AG09309 (cell line): ENCODE measurements at places on chromosomes 11 and 22.

- DNase-seq: no peak
These were observed 7.2 kb downstream of the CRELD2 start for GRCh38 chr22:49925525-49926128.

DNA sequence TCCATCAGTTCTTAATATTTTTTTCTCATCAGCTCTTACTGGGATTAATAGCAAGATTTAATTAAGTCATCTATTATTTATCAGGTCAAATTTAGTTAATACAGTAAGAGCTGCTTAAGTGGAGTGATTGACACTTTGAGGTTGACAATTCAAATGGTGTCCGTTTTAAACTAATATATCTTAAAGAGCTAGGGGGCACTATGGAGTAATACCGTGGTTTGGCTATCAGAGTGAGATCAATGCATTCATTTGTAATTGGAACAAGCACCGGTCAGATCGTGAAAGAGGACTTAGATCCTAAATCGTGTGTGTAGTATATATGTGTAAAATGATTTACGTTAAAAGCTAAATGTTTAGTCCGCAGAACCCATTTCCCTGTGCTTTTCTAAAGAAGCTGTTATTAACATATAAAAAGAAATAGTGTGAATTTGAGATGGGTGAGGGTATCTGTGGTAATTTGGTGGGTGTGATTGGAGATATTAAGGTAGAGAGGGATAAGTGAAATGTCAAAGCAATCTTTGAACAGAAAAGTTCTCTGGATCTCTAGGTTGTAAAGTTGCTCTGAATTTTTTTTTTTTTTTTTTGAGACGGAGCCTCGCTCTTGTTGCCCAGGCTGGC, 2.3 kb downstream of the SIK2 start:
- no peak for DNase-seq

DNA sequence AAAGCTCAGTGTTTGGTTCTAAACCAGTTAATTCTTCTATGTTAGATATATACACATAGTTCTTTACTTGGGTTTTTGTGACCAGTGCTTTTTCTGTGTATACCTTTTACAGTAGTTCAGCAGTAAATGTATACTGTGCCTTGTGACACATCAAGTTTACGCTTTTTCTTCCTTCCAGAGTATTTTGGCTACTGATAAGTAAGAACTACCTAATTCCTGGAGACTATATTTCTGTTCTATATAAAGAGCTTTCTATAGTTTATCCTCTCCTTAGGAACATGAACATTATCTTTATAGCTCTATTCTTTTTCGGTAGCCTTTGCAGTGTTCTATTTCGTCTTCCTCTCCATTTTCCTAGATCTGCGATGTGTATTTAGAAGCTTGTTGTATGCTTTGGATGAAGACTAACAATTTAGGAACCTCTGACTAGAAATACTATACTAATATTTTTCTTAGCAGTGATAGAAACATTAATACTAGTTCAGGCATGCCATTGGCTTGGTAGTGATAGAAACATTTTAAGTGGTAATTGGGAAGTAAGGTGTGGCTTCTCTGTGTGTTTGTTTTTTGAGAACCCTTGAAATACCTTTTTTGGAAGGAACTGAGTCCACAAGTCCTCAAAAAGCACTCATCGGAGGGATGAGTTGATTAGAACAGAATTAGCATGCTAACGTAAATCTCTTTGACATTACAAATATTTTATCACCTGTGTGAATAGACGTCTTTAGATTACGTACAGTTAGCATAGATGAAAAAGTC, 74.6 kb downstream of the ARHGEF12 start:
- no peak for DNase-seq

- no peak for DNase-seq
These were observed 14.4 kb downstream of the C22orf42 start for GRCh38 chr22:32144496-32145274.

GRCh38 chr11:46918083-46918787, at the start of gene LRP4:
Gene LRP4, minus strand, starts transcription at chr11:46918550. Its CDS starts 171 bp downstream, at chr11:46918379.
- no peak for DNase-seq

DNA sequence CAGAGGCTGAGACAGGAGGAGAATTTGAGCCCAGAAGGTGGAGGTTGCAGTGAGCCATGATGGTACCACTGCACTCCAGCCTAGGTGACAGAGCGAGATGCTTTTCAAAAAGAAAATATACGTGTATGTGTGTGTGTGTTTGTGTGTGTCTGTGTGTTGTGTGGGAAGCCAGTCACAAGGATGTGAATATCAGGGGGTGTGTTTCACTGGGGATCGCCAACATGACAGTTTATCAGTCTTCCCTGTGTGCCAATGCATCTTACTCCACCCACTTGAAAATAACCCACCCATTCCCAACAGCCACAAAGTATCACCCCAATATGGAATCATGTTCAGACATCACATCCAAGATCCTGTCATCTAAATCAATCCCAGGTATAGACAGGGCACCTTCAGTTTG, 10.4 kb upstream of the APOBEC3B start:
- no peak for DNase-seq

DNA sequence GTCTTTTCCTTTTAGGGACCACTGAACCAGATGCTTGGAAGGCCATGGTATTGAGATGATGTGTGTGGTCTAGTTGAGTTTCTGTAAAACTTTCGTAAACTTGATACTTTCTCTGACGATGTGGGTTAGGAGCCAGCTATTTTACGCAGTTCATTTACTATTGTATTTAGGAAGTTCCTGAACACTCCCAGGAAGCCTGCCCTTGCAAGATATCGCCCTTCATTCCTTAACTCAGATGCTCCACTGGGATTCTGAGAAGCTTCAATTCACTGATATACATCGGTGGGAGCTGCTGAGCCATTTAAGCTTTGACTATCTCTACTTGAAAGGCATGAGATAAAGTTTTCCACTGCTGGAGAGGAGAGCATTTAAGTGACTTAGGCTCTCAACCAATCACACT, 121.3 kb downstream of the CSNK2A3 start:
- no peak for DNase-seq

DNA sequence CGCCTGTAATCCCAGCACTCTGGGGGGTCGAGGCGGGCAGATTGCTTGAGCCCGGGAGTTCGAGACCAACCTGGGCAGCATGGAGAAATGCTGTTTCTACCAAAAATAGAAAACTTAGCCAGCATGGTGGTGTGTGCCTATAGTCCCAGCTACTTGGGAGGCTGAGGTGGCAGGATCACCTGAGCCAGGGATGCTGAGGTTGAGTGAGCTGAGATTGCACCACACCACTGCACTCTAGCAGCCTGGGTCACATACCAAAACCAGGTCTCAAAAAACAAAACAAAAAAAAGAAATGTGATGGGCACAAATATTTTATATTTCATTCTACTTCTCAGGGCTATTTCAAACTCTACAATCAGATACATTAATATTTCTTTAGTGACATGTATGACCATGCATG, 25.7 kb downstream of the TTC17 start:
- no peak for DNase-seq

DNA sequence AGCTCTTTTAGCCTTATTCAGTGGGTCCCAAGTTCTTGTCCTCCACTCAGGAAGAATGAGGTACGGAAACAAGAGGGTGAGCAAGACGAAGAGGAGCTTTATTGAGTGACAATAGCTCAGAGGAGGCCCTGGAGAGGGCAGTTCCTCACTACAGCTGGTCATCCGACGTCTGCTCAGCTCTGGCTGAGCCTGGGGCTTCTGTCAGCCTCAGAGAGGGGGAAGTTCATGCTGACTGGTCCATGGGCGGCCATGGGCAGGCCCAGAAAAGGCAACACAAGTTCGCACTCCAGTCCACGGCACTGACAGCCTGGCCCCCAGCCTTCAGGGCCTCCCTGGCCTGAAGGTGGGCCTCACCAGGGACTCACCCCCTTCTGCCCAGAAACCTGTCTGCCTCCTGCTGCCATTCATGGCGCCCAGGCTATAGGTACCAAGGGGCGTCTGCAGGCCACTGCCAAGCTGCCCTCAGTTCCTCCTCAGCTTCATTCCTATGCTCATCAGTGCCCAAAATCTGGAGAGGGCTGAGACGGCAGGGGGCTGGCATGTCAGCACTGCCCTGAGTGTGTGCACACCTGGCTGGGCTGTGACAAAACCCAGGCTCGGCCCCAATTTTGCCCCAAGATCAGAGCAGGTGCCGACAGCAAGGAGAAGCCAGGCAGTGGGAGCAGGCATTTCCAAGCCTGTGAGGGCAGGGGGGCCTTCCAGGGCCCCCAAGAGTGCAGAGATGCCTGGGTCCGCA, 21.7 kb upstream of the KIAA0930 start:
- DNase-seq: no peak

DNA sequence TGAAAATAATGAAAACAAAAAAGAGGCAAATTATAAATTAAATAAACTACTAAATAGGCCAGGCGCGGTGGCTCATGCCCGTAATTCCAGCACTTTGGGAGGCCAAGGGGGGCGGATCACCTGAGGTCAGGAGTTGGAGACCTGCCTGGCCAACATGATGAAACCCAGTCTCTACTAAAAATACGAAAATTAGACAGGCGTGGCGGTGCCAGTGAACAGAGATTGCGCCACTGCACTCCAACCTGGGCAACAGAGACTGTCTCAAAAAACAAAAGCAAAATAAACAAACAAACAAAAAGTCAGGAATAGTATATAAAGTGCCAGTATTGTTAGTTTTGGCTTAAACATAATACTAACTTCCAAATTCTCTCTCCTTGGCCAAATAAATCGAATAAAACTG, 37.6 kb upstream of the CECR2 start:
- DNase-seq: no peak

GRCh38 chr11:6686006-6686405, 2.9 kb upstream of the MRPL17 start:
- DNase-seq: no peak

DNA sequence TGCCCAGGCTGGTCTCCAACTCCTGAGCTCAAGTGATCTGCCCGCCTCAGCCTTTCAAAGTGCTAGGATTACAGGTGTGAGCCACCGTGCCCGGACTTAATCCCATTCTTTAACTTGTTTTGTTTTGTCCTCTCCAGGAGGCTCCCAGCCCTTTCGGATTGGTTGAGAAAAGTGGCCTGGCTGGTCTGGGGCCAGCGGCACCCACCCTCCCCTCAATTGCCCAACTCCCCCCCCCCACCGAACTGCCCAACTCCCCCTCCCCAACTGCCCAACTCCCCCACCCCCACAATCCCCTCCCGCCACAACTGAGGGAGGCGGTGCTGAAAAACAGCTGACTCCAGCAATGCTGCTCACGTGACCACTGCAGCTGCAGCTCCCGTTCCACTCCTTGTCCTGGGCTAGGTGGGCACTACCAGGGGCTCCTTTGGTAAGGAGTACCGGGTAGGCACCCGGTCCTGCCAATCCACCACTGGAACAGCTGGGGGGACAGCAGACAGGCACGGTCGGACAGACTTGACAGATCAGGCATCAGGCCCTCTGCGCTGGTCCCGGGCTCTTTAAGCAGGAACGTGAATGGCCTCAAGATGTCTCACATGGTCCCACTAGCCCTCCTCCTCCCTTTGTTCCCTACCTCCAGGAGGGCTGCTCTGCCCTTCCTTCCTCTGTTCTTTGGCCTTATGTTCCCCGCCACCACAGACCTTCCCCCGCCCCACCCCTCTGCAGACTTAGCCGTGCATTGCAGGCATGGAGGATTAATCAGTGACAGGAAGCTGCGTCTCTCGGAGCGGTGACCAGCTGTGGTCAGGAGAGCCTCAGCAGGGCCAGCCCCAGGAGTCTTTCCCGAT, at the start of gene TCN2:
TCN2 (plus strand) TSS at position 720 of the 845 bp plus-strand sequence. CDS start 158 bp downstream, outside the sequence.
- DNase-seq: no peak

DNA sequence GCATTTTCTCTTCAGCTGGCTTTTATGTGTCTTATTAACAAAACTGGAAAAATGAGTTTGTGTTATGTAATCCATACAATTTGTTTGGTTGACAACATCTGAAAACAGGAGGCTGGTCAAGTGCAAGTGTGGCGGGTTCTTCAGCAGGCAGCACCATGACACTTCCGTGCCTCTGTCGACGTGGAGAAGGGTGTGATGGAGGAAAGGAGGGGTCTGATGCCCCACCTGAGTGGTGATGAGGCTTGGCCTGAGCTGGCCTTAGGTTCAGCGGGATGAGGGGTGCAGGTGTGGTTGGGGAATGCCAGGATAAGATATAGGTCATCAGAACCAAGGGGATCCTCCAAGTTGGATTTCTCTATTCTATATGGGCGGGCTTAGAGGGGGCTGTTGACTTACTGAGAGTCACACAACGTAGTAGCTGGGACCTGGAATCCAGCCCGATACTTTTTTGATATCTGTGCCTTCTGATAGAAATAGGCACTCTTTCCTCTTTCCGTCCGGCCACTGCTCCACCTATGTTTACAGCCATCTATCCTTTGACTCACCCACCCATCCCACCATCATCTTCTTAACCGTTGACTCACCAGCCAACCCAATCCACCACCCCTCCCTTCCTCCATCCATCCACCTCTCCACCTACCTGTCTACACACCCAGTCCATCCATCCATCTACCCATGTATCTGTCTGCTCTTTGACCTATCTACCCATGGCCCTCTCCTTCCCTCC, 29.0 kb downstream of the SHANK3 start:
- DNase-seq: no peak

GRCh38 chr22:39926753-39927152, 25.9 kb downstream of the GRAP2 start:
- DNase-seq: no peak

- no peak for DNase-seq
These were observed 1566.2 kb upstream of the TENM4 start for GRCh38 chr11:81007046-81007445.

DNA sequence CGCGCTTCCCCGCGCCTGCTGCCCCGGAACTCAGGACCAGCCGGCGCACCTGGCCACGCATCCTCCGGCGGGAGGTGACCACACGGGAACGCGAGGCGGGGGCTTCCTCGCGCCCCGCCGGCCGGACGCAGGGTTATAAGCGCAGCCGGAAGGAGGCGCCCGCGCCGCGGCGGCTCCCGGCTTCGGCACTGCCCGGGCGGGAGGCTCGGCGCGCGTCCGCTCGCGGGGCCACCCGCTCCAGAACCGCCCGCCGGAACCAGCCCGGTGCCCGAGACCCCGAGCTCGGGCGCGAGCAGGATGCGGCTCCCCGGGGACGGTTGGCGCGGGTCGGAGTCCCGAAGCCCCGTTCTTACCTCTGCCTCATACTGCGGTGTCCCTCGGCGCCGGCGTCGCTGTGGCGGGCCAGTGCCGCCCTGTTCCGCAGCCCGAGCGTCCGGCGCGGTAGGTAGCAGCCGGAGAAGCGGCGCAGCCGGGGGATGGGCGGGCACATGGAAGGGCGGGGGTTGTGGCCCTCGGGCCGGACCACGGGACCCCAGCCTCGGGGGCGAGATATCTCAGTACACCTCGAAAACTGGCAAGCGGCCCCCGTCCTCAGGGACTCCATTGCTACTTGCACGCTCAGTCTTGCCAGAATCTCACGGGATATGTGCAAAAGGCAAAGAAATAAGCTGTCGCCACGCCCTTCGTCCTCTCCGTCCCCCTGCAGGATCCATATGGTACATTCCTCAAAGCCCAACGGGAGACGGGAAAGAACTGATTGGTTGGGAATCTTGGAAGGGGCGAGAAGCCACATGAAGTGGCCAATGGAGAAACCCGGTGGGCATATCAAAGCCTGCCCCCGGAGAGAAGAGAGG, 23.1 kb downstream of the MICAL3 start:
- peak; percentile 95 for DNase-seq
